ENCODE measurements at places on chromosomes 11 and 22.

- peak; percentile 42 for DNase-seq
Observed at GRCh38 chr22:41532908-41533825, 11.1 kb downstream of the POLR3H start.

DNA sequence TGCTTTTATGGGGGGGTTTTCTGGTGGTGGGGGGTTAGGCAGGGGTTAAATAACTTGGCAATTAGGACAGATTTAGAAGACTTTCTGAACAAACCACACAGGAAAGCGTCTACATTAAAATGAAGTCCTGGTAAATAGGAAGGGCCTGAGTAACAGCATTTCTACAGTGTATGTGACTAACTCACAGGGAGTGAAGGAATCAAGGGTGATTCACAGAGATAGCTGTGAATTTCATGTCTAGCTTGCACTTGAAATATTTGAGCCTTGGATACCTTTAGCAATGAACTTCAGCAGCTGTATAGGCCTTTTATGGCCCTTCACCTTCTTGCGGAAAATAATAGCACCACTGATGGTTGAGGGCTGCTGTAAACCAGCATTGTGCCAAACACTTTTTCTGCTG lies 26.1 kb upstream of the LDHA start:
- no peak for DNase-seq

DNA sequence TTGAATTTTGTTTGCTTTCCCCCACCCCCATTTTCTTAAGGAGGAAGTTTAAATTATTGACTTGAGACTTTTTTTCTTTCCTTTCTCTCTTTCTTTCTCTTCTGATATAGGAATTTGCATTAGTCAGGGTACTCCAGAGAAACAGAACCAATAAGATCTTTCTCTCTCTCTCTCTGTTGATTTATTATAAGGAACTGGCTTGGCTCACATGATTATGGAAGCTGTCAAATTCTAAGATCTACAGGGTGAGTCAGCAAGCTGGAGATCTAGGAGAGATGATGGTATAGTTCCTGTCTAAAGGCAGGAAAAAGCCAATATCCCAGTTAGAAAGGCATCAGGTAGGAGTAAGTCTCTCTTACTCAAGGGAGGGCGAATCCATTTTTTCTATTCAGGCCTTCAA lies 64.0 kb downstream of the CCDC81 start:
- no peak for DNase-seq

GRCh38 chr22:50015451-50016307 lies 3.1 kb upstream of the IL17REL start:
- no peak for DNase-seq

- no peak for DNase-seq
Observed at GRCh38 chr11:121446752-121447156, 5.4 kb upstream of the SORL1 start.

DNA sequence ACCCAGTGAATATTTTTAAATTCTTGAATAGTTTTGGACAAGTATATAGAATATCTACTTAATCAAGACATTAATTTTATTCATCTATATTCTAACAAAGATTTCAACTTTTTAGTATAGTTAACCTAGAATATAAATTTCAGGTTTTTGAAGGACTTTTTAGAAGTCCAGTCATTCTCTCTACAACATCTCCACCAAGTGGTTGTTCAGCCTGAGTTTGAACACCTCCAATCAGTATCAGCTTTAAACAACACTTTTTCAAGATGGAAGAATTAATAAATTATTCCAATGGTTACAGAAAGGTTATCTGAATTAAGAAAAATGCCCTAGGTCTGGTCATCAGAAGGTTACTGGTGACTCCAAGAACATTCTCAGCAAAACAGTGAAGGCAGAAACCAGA lies 31.8 kb downstream of the EIF3M start:
- no peak for DNase-seq

DNA sequence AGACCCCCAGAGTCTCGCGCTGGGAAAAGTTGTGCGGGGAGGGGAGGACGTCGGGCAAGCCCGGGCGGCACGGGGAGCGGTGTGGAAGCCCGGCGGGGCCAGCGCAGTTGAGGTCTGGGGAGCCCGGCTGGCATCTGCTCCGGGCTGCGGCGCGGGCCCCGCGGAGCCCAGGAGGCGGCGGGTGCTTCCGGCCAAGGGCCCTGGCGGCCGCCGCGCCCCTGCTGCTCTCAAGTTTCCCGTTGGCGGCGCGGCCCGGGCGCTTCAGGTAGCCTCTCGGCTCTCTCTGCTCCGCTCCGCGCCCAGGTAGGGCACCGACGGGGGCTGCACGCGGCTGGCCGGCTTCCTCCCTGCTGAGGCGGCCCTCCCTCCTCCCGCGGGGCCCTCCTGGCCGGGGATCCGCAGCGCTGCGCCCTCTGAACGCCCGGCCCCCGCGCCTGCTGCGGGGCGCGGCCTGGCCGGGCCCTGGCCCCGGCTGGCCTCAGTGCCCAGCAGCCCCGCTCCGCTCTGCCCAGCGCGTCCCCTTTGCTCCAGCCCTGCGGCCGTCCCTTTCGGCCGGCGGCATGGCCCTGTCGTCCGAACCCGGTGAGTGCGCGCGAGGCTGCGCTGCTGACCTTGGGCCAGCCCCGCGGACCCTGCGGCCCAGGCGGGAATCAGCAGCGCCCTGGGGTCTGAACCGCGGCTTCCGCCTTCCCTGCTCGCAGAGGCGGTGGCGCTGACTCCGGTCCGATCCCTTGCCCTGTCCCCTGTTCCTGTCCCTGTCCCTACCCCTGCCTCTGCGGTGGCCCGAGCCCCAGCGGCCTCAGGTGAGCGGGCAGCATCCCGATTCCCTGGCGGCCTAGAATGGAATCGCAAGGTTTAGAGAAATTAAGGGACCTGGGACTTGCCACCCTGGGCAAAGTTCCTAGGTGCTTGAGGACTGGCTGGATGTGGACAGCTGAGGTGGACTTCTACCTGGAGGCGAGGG lies 4.3 kb upstream of the AMPD3 start:
- DNase-seq, result no peak

- DNase-seq, result no peak
Observed at GRCh38 chr11:11537871-11538270, 83.9 kb downstream of the GALNT18 start.

GRCh38 chr11:46597609-46598219 lies 3.9 kb upstream of the AMBRA1 start:
- no peak for DNase-seq

GRCh38 chr11:75547617-75548058 lies 14.4 kb upstream of the SERPINH1 start:
- DNase-seq, result no peak

DNA sequence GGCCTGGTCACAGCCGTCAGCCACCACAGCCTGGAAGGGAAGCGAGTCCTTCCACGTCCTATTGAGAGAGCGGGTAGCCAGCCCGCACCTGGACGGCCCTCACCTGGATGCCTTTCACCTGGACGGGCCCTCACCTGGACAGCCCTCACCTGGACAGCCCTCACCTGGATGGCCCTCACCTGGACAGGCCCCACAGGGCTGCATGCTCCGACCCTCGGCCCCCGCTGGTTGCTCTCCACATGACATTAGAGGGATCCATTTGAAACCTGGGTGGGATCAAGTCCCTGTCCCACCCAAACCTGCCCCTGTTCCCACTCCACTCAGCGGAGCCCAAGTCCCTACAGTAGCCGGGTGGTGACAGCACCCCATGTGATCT lies 3.7 kb downstream of the C1QTNF6 start:
- no peak for DNase-seq

DNA sequence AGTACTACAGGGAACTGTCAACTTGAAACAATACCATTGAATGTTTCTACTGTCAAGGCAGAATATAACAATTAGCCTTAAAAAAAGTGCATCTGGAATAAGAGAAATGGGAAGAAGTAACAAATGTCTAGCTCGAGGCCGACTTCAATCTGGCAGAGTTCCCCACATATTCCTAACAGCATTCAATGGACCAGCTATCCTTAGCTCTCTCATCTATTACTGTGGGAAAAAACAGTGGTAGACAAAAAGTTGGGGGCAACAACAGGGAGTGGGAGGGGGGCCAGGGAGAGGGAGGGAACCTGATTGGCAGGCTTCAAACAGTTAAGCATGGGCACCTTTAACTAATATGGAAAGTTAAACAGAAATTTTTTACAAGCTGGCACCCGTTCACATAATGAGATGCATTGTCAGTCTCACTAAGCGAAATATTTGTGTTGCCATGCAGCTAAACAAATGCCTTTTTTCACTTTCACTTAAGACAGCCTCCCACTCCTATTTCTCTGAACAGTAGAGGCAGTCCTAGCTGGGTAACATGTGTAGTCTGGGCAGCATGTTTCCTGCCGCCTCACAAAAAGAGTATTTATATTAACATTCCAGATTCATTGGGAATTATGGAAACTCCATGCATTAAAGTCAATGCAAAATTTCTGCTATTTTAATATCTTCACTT lies 62.2 kb upstream of the SOX6 start:
- no peak for DNase-seq

DNA sequence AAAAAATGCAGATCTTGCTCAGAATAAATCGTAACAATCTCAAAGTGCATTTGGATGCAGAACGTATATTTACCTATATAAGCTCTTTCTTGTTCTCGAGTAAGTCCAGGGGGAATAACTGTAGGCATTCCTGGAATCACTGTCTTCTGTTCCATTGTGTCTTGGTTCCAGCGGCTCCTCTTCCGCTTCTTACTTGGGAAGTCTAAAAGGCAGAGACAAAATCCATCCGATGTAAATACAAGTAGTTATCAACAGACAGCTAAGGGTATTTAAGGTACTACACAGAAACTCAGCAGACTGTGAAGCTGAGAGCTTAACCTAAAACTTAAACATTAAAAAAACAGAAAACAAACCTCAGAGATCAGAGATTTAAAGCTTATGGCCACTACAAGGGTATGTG lies 1.9 kb downstream of the SF1 start:
- no peak for DNase-seq

DNA sequence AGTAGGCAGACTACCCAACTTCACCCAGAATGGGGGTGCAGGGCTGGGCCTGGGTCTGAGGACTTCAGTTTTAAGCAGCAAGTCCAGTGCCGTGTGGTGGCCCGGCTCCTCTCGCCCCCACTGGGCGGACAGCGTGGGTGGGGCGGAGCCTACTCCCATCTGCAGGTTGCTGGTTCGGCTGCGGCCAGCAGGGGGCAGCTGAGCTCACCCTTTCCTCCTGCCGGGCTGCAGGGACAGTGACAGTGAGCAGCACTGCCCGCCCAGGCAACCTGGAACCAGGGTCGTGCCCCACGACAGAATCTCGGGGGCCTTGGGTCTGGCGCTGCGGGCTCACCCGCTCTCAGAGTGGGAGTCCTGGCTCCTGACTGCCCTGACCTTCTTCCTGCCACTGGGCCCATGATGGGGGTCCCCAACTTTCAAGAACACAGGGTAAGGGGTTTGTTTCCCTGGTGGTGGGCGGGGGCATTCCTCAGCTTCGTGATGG lies 6.2 kb upstream of the NEAT1 start:
- DNase-seq, result peak; percentile 85

DNA sequence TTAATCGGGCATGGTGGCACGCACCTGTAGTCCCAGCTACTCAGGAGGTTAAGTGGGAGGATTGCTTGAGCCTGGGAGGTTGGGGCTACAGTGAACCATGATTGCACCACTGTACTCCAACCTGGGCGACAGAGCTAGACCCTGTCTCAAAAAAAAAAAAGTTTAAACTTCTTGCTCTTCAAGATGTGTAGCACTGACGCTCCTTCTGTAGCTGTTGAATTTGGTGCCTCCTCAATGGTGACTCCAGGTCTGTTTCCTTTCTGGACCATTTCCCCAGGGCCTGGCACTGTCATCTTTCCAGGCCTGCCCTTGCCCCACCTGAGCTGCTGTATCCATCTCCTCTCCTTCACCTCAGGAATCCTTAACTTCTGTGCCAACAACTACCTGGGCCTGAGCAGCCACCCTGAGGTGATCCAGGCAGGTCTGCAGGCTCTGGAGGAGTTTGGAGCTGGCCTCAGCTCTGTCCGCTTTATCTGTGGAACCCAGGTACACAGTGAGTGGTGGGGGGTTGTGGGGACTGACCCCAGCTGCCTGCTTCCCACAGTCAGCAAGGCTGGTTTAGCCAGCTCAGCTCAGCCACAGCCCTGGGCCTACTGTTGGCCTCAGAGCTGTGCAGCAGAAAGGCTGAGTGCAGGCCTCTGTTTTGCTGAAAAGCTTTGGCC lies 2.1 kb downstream of the GCAT start:
- DNase-seq, result no peak

GRCh38 chr11:32216749-32217148 lies 125.9 kb downstream of the RCN1 start:
- no peak for DNase-seq

DNA sequence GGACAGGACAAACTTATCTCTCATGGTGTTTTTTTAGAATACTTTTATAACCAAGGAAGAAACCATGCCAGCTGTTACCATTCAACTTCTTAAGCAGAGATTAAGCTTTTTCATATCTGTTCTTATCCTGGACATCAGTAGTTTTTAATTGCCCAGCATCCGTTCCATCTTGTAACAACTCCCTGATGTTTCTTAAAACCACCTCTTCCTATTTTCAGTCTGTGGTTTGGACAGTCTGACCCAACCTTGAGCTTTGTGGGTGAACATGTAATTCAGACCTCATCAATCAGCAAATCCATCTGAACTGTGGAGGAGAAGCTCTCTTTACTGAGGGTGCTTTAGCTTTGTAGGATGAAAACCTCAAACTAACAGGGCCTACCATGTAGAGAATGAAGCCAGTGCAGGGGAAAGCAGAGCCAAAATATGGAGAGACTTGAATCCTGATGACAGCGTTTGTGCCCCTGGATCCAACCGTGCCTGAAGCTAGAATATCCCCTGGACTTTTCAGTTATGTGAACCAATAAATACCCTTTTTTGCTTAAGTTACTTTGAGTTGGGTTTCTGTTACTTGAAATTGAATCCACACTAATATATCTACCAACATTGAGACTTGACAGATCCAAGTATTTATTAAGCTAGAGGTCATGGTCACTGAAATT lies 9.4 kb downstream of the TUG1 start:
- DNase-seq, result no peak

- DNase-seq, result no peak
Observed at GRCh38 chr22:20433686-20434241, 3.9 kb downstream of the SCARF2 start.

DNA sequence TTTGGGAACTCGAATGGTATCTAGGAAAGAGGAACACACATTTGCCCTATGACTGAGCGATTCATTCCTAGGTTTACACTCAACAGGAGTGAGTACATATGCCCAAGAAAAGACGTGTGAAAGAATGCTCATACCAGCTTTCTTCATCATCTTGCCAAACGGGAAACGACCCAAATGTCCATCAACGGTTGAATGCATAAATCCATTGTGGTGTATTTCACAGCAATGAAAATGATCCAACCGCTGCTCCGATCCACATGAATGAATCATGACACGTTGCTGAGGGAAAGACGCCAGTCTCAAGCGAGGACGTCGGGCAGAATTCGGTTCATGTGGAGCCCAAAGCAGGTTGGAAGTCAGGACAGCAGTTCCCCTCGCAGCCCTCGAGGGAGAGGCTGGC lies 71.5 kb downstream of the CYTH4 start:
- DNase-seq, result no peak

Data from stimulated activated CD8-positive, alpha-beta memory T cell treated with anti-CD3 and anti-CD28 coated beads, Interleukin-15, amount 100 ng/mL, for 1 hour (primary cell).